Activated naive CD8-positive, alpha-beta T cell treated with anti-CD3 and anti-CD28 coated beads for 36 hours (primary cell): ENCODE measurements at places on chromosomes 16 and 17. TPM values are rescaled to one million over a fixed set of nuclear protein-coding genes. Genes with fewer than 3 reads are reported as not detected.

DNA sequence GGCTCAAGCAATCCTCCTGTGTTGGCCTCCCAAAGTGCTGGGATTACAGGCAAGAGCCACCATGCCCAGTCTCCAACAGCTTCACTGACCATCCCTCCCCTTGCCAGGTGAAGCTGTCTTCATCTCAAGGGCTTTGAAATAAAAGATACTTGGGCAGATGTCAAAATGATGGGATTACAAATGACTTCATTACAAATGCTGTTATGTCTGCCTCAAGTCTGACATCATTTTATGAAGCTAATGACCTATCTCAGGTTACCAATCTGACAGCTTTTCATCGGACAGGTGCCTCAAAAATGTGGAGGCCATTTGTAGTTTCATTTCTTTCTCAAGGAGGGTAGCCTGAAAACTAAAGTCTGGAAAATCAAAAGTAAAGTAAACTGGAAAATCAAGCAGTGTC is 323.7 kb upstream of the TBX2 start:
- DNase-seq, result no peak

- DNase-seq, result no peak
Observed at GRCh38 chr16:3912373-3912772, 31.9 kb upstream of the CREBBP start.

GRCh38 chr17:77455111-77455890 is 314.5 kb downstream of the SEC14L1 start:
- DNase-seq, result no peak

GRCh38 chr17:39674179-39674578 is 5.9 kb downstream of the PNMT start:
- DNase-seq, result no peak

GRCh38 chr17:30212750-30213149 is 22.7 kb downstream of the SLC6A4 start:
- no peak for DNase-seq

DNA sequence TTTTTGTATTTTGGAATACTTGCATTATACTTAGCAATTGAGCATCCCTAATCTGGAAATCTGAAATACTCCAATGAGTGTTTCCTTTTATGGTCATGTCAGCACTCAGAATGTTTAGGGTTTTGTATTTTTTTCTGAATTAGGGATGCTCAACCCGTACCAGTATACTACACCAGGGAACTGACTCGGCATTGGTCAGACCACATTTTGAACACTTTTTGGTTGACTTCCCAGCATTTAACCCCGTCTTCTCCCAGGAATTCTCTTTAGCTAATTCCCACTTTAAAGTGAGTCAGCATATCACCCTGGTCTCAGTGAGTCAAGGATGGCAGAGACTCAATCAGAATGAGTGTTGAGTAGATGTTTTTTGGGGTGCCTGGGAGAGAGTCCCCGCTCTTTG is 177.9 kb downstream of the SPECC1 start:
- DNase-seq, result no peak

ATP2C2 gene
- not detected for total RNA-seq

GRCh38 chr17:78737332-78737731 is 44.7 kb downstream of the CYTH1 start:
- no peak for DNase-seq

DNA sequence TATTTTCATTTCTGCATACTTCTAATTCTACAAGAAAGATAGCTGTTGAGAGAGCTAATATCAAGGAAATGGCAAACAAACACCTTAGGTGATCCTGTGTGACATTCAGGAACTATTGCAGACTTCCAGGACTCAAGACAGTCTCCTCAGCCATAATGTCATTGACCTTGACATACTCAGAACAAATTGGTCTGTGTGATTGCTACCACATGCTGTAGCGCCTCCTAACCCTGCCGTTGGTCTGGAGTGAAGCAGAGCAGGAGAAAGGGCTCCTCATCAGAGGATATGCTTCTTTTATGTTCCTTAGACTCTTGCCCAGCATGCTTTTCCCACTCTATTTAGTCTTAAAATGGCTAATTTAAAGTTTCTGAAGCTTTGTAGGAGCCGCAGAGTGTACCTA is 194.2 kb upstream of the TBX2 start:
- DNase-seq, result no peak

SLC13A2 gene
- total RNA-seq, result not detected

ZDHHC7 gene
- total RNA-seq, result 30.0 TPM

GRCh38 chr16:65041667-65042066 is 80.2 kb downstream of the CDH11 start:
- DNase-seq, result no peak

DNA sequence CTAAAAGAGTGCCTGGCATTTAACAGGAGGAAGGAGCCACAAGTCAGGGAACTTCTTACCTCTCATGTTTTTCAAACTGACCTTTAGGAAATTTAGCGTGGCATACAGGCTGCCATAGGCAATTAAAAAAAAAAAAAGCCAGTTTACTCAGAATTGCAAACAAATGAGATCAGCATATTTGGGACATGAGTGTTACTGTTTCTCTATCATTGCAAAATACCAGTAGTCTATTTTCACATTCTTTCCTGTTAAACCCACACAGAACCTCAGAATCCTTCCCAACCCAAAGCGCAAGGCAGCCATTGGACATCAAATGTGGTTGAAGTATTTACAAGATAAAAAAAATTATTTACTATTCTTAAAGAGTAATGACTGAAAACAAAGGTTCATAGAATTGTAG is 366.4 kb upstream of the DYNLRB2 start:
- DNase-seq, result no peak

DNA sequence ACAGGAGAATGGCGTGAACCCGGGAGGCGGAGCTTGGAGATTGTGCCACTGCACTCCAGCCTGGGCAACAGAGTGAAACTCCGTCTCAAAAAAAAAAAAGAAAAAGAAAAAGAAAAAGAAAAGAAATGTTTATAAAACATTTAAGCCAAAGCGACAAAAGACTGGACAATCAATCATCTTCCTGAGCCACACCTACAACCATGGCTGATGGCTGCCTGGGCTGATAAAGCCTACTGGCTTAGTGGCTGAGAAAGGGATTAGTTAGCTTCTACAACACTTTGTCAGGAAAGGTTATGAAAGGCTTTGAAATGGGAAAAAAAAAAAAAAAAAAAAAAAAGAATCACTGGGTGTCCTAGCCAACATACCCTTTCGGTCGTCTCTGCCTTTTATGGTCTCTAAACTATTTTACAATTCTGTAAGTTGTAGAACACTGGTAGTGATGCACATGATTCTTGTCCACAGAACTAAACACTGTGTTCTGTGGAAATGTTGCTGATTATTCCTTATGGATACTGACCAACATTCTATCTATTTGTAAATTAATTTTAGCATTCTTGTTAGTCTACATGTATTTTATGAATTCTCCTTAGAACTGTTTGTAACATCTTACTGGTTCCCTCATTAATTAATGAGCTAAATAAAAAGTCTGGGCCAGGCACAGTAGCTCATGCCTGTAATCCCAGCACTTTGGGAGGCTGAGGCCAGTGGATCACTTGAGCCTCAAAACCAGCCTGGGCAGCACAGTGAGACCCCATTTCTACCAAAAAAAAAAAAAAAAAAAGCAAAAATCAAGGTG is 45.5 kb downstream of the ZZEF1 start:
- no peak for DNase-seq

DNA sequence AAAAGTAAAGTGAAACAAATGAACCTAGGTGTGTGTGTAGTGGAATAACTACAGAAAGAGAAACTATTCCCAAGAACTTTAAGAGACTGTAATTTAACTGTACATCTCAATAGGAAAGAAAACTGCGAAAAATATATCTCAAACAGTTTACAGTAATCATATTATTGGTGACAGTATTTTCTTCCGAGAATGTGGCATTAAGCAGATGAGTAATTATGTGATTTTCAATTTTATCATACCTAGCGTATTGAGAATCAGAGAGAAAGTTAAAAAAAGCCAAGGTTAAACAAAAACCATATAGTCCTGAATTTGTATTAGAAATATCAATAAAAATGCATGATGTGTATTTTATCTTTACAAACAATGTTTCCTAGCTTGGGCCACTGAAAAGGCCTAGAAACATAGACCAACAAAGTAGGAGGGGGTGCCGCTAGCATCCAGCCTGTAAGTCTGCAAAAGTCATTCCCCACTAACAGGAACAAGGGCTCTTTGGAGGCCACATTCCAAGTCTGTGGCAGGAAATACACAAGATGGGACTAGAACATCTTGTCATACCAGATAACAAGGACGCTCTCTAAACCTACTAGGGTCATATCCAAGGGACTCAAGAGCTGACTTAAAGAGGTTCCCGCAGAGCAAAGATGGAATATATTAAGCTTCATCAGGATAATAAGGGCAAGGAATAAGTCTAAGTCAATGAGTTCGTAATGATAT is 20.5 kb downstream of the RNF157 start:
- DNase-seq, result no peak

GP1BA gene
- total RNA-seq, result not detected

GRCh38 chr17:72199256-72199655 is 78.4 kb downstream of the SOX9 start:
- no peak for DNase-seq

DNA sequence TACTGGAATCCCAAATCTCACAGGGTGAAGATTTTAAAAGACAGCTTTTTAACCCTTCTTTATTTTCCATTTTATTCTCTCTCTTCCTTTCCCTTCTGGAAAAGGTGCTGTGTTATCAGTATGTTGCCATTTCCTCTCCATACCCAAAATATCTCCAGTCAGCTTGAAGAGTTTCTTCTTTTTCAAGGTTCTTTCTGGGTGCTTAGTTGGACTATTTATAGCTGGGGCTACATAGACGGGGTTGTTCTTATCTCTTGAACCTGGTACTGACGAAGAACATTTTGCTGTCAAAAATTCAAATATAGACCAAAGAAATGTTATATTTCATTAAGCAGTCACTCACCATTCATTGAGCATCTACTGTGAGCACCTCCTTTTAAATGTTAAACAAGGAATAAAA is 48.6 kb downstream of the IST1 start:
- DNase-seq, result no peak

BCKDK gene
- 45.5 TPM for total RNA-seq

DNA sequence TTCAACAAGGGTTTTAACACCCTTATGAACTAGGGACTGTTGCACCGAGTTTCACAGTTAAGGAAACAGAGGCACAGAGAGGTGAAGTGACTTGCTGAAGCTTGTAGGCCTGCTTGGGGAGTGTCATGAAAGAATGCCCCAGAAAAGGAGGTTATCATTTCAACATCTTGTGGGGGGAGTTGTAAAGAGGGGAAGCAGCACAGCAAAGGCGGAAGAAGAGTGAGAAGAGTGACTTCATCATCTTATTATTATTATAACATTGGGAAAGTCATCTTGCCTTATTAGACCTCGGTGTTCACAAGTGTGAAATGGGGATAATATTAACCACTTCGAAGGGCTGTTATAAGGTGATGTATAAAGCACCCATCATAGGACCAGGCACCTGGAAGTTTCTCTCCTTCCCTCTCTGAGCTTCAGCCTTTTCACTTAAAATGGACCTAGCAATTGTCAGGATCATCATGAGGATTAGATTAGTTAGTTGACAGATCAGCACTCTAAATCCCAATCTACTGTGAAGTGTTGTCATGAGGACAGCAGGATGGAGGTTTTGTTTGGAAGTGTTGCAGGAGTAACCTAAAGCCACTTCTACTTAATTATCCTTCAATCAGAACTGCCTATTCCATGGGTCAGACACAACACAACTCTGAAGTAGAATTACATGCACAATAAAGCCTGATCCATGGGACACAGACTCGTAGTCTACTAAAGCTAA is 2.3 kb downstream of the CCL4 start:
- no peak for DNase-seq

GRCh38 chr16:54136276-54136625 is 150.3 kb downstream of the IRX3 start:
- DNase-seq, result no peak

DNA sequence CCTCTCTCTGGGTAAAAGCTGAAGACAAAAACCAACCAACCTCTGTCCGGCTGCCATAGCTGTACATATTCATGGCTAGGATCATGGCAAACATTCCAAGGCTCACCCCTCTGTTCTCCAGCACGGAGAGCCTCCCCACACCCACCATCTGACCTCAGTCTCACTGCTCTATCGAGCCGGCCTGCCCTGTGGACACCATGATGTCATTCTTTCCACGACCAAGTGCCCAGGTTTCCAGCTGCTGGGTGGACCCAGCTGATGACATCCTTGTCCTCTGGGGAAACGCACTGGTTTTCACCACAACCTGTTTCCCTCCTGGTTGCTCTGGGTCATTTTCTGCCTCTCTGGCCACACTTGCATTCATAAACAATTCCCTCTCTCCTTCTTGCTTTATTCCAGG is 67.7 kb downstream of the NDEL1 start:
- DNase-seq, result no peak

- peak; percentile 33 for DNase-seq
Observed at GRCh38 chr17:82917699-82918345, 78.0 kb upstream of the ZNF750 start.

GRCh38 chr16:74995986-74996385 is 2.8 kb upstream of the ZNRF1 start:
- no peak for DNase-seq

- DNase-seq, result no peak
Observed at GRCh38 chr16:12425134-12425941, 378.3 kb downstream of the CPPED1 start.

DNA sequence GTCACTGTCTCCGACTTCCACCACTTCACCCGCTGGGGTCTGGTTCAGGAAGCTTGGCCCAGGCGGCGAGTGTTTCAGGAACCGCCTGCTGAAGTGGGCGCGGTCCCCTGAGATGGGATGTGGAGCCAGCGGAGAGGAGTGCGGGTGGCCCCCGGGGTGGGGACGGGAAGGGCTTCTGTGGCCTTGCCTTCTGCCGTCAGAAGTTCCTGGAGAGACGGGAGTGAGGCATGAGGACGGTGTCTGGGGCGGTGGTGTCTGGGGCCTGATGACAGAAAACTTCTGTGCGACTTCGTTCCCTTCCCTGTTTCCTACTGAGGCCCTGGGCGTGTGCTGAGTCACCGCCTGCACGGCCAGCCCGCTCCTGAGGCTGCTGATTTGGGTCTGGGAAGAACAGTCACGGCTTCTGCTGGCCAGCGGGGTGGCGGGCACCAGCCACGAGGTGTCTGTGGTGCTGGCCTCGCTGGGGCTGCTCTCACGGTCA is 12.3 kb upstream of the NLRC3 start:
- no peak for DNase-seq
